ENCODE measurements at places on chromosomes 3 and 15. TPM values are rescaled to one million over a fixed set of nuclear protein-coding genes. Genes with fewer than 3 reads are reported as not detected.

- no peak for DNase-seq
Measured at GRCh38 chr3:3064297-3064696, 45.9 kb downstream of the IL5RA start.

Gene GHSR
- total RNA-seq, result not detected

DNA sequence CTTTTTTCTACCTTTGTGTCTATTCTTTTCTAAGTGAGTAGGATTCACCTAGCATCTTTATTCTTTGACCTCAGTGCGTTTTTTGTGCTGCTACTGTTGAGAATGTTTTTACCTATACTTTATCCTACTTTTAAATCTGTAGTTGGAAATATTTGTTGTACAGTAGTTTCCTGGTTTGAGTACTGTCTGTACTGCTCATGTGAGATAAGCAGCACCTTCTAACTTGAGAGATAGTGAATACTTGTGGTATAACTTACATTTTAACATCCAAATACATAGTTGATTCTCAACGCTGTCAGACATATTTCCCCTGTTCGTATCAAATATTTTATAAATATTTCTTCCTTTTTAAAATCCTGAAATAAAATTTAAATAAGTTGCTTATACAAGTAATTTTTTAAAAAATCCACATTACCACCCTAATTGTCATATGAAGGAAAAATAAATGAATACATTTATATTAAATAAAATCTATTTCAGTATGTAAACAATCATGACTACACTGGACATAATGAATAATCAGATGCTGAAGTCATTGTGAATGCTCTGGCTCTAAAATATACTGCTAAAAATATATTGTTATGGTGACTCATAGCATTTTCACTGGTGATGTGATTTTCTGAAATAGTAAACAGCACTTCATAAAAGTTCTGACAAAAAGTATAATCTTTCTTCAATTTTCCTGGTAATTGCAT lies 17.4 kb downstream of the ATP11B start:
- no peak for DNase-seq

GRCh38 chr3:128484404-128485281 lies 8.4 kb downstream of the GATA2 start:
- DNase-seq, result no peak

Gene HDDC3
- total RNA-seq, result 26.7 TPM

Gene NDUFAF3
- 115 TPM for total RNA-seq

DNA sequence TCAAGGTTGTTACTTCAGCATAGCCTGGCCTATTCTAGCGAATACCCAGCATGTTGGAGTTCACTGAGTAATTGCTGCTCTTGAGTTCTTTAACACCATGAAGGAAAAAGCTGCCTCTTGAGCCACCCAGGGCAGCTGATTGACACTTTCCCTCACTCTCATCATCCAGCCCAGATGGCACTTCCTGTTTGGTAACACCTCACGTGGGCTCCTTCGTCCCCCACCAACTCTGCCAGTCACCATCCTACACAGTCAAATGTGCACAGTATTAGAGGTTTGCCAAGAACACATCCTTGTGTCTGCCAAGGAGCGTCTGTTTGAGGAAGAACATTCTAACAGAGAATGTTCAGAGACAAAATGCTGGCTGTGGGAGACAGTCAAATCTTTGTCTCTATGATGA lies 266.3 kb downstream of the RPLP1 start:
- DNase-seq, result no peak

Gene MRPS25
- 55.6 TPM for total RNA-seq

Gene MAGEL2
- total RNA-seq, result 0.12 TPM

DNA sequence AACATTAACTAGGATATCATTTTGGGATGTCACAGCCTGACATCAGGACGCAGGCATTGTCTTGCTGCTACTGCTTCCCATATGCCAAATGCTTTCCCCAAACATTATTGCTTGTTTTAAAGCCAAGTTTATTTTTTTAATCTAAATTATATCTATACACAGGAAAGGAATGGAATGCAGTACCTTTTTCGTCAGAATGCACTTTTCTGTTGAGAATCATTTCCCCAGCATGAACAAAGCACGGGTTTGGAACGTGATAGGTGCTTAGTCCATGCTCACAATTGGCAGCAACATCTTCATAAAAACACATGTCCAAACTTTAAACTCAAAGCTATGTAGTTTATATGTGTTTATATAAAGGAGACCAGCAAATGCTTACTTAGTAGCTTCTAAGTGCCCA lies 26.1 kb downstream of the PXK start:
- no peak for DNase-seq
